Stomach (tissue), 19 donors: ENCODE measurements at places on chromosomes 4 and X.

DNA sequence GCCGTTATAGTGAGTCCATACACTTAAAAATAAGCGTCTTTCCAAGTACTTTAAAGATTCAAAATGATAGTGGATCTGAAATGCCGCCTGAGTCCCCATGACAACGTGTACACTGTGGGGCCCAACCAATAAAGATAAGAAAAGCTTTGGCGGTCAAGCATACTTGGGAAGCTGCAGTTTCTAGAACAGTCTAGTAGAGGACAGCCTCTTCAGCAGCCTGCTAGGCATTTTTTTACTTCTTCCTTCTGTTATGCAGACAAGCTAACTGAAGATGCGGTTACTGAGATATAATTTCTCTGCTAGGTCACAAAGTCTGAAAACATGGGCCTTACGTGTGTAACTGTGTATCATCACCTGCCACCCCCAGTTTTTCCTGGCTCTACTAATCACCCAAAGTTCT is 402 bp upstream of the UPRT start:
- no peaks in the 10 kb centered on the region for H3K27me3 ChIP-seq
- H3K4me3 ChIP-seq = peak overlapping the region; percentile 67
- peaks cover 22% of the 10 kb centered on the region for H3K4me1 ChIP-seq

DNA sequence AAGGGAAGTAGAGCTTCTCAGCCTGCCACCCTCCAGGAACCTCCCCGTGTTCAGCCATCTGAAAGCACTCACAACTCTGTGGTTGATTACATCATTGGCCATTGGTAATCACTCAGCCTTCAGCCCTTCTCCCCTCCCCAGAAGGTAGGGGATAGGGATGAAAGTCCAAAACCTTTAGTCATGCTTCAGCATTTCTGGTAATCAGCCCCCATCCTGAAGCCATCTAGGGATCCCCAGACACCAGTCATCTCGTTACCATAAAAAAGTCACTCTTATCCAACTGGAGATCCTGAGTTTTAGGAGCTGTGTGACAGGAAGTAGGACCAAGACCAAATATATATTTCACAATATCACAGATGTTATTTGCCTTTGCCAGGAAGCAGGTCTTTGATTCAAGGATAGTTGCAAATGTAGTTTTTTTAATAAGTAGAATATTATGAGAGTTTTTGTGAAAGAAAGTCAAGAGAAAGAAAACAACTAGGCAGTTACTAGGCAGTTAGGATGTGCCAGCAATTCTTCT is 364.6 kb upstream of the NOCT start:
- no peak for DNase-seq
- no peak overlapping the region for H3K4me3 ChIP-seq
- H3K27me3 ChIP-seq = no peaks in the 10 kb centered on the region
- H3K36me3 ChIP-seq = no peaks in the 10 kb centered on the region

- no peaks in the 10 kb centered on the region for H3K4me1 ChIP-seq
- no peaks in the 10 kb centered on the region for H3K27me3 ChIP-seq
- H3K27ac ChIP-seq = no peak overlapping the region
- no peak overlapping the region for H3K4me3 ChIP-seq
Observed at GRCh38 chr4:88196013-88196365, 37.5 kb upstream of the ABCG2 start.

DNA sequence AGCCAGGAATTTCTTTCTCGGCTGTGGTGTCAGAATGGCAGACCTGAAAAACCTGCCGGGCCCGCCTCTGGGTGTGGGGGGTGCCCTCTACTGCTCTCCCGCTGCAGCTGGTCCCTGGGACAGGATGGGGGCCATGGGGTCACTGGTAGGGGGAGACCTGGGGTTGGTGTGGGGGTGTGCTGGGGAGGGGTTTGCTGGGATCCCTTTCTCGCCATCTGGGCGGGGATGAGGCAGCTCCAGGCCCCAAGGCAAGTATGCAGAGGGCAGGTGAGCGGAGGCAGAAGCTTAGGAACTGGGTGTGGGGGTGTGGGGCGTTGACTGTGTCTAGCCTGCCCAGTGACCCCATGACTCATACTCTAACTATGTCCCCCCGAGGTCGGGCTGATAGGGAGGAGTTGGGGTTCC is 884 bp downstream of the CCDC120 start:
- H3K27me3 ChIP-seq = no peaks in the 10 kb centered on the region
- H3K36me3 ChIP-seq = no peaks in the 10 kb centered on the region
- peak overlapping the region; percentile 75 for H3K27ac ChIP-seq
- H3K4me3 ChIP-seq = peak overlapping the region; percentile 45

DNA sequence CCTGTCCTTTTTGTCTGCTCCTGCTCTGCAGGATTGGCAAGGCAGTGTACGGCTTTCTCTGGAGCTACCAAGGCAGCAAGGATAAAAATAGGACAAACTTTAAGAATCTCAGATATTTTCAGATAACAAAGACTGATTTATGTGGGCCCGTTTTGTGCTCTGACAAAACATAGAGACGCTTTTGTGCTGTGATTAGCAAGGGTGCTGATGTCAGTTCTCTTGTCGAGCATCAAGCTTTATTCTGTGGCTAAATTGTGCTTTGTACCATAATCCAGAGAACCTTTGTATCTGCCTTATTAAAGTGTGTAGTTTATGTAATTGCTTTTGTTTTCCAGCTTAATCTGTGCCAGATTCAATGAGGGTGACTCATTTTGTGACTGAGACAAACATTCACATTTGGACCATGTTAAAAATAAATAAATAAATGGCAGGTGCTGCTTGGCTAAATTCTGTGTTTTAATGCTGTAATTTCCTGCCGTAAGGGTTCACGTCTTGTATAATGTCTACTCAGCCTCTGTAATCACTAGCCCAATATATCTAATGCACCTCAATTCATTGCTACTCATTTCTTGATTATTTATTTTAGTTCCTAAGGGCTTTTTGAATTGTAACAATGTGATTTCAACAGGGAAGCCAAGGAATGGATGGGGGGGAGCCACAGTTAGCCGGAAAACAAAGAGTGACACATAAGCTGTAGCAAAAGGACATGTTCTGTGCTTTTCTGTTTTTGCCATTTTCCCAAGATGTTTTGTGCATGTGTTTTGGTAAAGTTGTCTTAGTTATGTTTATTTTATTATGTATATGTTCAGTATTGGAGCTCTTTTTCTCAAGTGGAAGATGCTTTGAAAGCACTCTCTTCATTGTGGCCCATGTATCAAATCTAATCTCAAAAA is 75.1 kb downstream of the GAB1 start:
- H3K4me3 ChIP-seq = no peak overlapping the region
- peaks cover 15% of the 10 kb centered on the region for H3K36me3 ChIP-seq
- H3K4me1 ChIP-seq = peaks cover 63% of the 10 kb centered on the region
- no peak for DNase-seq
- no peaks in the 10 kb centered on the region for H3K27me3 ChIP-seq

GRCh38 chr4:2261110-2261852 is 628 bp downstream of the MXD4 start:
- DNase-seq = peak; percentile 85
- H3K27me3 ChIP-seq = no peaks in the 10 kb centered on the region
- peak overlapping the region; percentile 94 for H3K27ac ChIP-seq
- H3K4me1 ChIP-seq = peaks cover 69% of the 10 kb centered on the region
- peak overlapping the region; percentile 84 for H3K4me3 ChIP-seq

DNA sequence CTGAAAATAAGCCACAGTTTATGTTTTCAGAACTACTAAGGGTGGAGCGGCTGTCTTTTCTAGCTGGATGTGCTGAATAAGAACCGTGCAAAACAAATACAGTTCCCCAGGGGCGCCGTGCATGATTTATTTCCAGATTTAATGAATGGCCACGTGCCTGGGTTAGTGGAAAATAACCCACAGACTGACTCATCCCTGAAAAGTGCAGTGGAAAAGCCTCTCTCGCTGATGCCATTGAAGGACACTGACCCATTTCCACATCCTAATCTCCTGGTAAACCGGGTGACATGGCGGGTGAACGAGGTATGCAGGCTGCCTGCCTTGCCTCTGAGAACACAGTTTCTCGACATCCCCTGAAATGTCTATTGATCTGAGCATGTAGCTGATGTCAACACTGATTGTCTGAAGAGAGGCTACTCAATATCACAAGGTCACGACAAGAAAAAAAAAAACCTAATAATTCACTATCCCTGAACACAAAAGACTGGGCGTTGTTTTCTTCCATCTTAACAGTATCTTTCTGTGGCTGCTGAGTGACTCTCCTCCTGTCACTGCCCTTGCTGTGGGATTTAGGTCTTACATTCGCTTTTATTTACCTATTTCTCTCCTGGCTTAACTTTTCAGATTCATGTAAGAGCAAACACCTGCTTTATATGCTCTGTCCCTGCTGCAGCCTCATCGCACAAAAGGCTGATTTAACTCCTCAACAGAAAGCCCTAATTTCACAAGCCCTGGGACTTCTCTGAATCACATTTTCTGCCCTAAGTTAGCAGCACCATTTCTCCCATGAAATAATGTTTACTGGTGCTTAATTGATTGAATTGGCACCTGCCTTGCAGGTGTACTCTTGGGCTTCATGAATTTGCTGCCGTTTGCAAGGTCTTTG is 76.9 kb upstream of the SCOC start:
- no peak overlapping the region for H3K27ac ChIP-seq
- no peaks in the 10 kb centered on the region for H3K36me3 ChIP-seq
- H3K4me1 ChIP-seq = no peaks in the 10 kb centered on the region
- peak; percentile 68 for DNase-seq
- no peaks in the 10 kb centered on the region for H3K27me3 ChIP-seq

- H3K27ac ChIP-seq = peak within 1 kb of the TSS; percentile 96
- no peaks in the 10 kb centered on the region for H3K27me3 ChIP-seq
- H3K4me1 ChIP-seq = peaks cover 25% of the 10 kb centered on the region
- peak within 1 kb of the TSS; percentile 81 for H3K4me3 ChIP-seq
- peaks cover 14% of the 10 kb centered on the region for H3K36me3 ChIP-seq
Observed at GRCh38 chr4:55948726-55949481, at the start of gene CEP135. CEP135 (plus strand) TSS chr4:55948945; CDS start chr4:55952131, 3,186 bp downstream.

GRCh38 chr4:8038719-8039251 is 99.1 kb upstream of the AFAP1 start:
- H3K36me3 ChIP-seq = no peaks in the 10 kb centered on the region
- no peak overlapping the region for H3K27ac ChIP-seq
- H3K4me1 ChIP-seq = no peaks in the 10 kb centered on the region
